ENCODE measurements at places on chromosomes 7 and 10.

- no peak for DNase-seq
- no peak overlapping the region for H3K4me3 ChIP-seq
- no peaks in the 10 kb centered on the region for H3K27me3 ChIP-seq
- no peaks in the 10 kb centered on the region for H3K4me1 ChIP-seq
Measured at GRCh38 chr10:60978287-60979115, 34.5 kb upstream of the RHOBTB1 start.

DNA sequence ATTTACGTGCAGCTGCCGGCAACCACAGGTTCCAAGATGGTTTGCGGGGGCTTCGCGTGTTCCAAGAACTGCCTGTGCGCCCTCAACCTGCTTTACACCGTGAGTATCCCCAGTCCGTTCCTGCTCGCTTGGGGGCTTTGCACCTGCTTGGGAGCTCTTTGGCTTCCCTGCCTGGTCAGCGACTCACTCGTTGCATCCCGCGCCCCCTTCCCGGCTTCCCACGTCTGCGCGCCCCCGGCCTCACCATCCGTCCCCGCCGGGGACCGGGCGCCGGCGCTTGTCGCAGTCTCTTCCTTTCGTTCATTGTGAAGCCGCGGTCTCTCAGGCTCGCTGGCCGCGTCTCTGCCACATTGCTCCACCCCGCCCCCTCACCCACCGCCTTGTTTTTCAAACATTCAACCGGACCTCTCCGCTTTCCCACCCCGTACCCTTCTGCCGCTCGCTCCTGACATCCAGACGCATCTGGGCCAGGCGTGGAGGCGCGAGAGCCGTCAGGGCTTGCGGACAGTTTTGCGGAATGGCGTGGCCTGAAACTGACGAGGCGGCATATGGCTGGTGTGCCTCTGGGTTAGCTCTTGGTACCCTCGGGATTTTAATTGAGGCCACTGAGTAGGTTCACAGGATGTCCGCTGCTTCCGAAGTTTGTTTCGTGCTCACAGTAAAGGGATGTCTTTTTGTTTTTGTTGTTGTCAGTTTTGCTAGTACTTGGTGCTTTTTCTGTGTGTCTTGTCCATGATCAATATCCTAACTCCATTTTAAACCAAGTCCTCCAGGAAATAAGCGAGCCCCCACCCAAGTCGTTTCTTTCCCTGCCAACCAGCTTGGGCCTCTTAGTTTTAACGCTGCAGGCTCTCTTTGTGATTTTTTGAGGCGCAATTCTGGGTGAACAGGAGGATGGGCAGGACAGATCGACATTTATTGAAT lies 639 bp downstream of the TSPAN13 start:
- peak overlapping the region; percentile 92 for H3K4me3 ChIP-seq
- peak overlapping the region; percentile 71 for H3K27ac ChIP-seq
- peaks cover 34% of the 10 kb centered on the region for H3K4me1 ChIP-seq
- H3K36me3 ChIP-seq = no peaks in the 10 kb centered on the region
- peak; percentile 67 for DNase-seq
- H3K27me3 ChIP-seq = no peaks in the 10 kb centered on the region

DNA sequence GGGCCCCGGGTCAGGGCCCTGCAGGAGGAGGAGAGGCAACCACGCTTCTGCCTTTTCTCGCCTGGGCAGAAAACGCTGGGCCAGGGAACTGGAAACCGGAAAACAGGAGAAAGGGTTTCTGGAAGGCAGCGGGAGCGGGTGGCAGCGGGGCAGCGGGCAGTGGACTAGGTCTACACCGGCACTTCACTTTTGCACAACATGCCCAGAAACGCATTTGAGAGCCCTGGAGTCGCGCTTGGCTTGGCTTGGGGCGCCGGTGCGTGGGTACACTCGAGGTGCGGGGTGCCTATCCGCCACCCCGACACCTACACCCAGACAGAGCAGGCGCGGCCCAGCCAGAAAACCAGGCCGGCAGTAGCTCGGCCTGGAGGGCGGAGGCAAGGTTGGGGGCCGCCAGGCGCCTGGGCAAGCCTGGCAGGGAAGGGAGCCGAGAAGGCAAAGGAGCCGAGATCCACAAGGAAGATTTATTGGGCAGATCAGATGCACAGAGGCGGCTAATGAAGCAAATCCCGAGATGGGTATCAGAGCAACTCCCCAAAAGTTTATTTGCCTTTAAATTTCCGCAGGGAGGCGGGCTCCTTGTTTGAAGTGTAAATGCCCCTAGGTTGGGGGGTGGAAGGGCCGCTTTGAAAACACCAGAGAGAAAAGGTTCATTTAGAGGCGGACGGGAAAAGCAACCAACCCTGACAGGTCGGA lies 3.2 kb upstream of the PAX2 start:
- no peak overlapping the region for H3K27ac ChIP-seq
- H3K4me1 ChIP-seq = peaks cover 69% of the 10 kb centered on the region
- H3K4me3 ChIP-seq = no peak overlapping the region
- peak; percentile 42 for DNase-seq

- DNase-seq = no peak
- H3K4me3 ChIP-seq = no peak overlapping the region
- H3K27me3 ChIP-seq = no peaks in the 10 kb centered on the region
- H3K36me3 ChIP-seq = no peaks in the 10 kb centered on the region
- no peak overlapping the region for H3K27ac ChIP-seq
Measured at GRCh38 chr10:133100706-133101415, 13.1 kb downstream of the ADGRA1 start.

DNA sequence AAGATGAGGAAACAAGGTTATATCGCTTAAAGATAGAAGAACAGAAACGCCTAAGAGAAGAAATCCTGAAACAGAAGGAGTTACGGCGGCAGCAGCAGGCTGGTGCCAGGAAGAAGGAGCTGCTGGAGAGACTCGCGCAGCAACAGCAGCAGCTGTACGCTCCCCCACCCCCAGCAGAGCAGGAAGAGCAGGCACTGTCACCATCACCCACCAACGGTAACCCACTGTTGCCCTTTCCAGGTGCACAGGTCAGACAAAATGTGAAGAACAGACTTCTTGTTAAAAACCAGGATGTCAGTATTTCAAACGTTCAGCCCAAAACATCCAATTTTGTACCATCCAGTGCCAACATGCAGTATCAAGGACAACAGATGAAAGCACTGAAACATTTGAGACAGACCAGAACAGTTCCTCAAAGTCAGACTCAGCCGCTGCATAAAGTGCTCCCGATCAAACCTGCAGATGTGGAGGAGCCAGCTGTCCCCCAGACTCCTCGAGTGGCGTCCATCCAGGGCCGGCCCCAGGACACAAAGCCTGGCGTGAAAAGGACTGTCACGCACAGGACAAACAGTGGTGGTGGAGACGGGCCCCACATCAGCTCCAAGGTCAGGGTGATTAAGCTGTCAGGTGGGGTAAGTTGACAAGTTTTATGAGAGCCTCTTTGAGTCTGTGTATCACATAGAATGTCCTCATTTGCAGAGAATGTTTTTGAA lies 67.1 kb downstream of the SHH start:
- no peak for DNase-seq
- no peaks in the 10 kb centered on the region for H3K4me1 ChIP-seq
- peaks cover 21% of the 10 kb centered on the region for H3K36me3 ChIP-seq
- H3K27me3 ChIP-seq = no peaks in the 10 kb centered on the region
- no peak overlapping the region for H3K27ac ChIP-seq

GRCh38 chr10:85547460-85548023 lies 819.1 kb downstream of the GRID1 start:
- H3K27ac ChIP-seq = no peak overlapping the region
- H3K4me3 ChIP-seq = no peak overlapping the region
- DNase-seq = no peak

DNA sequence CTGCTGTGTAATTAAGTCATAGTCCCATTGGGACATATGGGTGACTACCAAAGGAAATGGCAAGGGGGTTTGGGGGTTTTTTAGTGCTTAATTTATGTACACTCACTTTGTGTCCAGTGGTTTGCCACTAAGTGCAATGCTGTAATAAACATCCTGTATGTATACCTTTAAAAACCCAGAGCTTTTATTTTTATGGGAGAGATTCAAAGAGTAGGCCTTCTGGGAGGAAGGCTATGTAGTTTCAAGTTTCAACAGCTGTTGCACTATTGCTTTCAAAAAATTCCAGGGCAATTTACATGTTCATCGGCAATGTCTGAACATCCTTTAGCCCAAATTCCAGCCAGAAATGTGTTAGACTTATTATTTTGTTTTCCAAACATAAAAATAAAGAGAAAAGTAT lies 744.7 kb downstream of the XPNPEP1 start:
- no peaks in the 10 kb centered on the region for H3K36me3 ChIP-seq
- no peak for DNase-seq
- no peak overlapping the region for H3K4me3 ChIP-seq
- no peaks in the 10 kb centered on the region for H3K4me1 ChIP-seq
- H3K27me3 ChIP-seq = no peaks in the 10 kb centered on the region

DNA sequence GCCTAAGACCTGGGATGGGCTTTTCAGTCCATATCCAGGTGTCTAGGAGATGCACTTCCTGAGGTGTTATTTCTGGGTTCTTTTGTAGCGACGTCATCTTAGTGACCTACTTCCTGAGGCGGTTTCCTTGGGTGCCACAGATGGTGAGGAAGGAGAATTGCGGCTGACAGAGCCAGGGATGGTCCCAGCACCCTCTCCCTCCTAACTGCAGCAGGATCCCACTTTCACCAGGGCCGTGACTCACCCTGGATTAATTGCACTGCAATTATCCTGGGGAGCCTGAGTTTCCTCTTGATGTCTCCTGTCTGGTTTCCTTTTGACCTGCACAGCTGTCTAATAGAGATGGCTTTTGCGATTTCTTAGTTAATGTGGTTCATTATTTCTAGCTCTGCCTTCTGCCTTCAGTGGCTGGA lies 271.7 kb downstream of the TCF7L2 start:
- H3K36me3 ChIP-seq = no peaks in the 10 kb centered on the region
- H3K27me3 ChIP-seq = no peaks in the 10 kb centered on the region
- no peak overlapping the region for H3K27ac ChIP-seq
- no peak for DNase-seq
- no peak overlapping the region for H3K4me3 ChIP-seq

GRCh38 chr7:81648716-81649115 lies 121.1 kb downstream of the HGF start:
- no peak overlapping the region for H3K27ac ChIP-seq
- no peaks in the 10 kb centered on the region for H3K4me1 ChIP-seq
- no peak overlapping the region for H3K4me3 ChIP-seq
- no peaks in the 10 kb centered on the region for H3K36me3 ChIP-seq
- no peaks in the 10 kb centered on the region for H3K27me3 ChIP-seq

GRCh38 chr10:68721673-68722335 lies 765 bp downstream of the CCAR1 start:
- H3K36me3 ChIP-seq = peaks cover 4% of the 10 kb centered on the region
- peaks cover 10% of the 10 kb centered on the region for H3K4me1 ChIP-seq
- H3K27ac ChIP-seq = peak overlapping the region; percentile 95
- no peaks in the 10 kb centered on the region for H3K27me3 ChIP-seq
- H3K4me3 ChIP-seq = peak overlapping the region; percentile 94
- DNase-seq = peak; percentile 14

DNA sequence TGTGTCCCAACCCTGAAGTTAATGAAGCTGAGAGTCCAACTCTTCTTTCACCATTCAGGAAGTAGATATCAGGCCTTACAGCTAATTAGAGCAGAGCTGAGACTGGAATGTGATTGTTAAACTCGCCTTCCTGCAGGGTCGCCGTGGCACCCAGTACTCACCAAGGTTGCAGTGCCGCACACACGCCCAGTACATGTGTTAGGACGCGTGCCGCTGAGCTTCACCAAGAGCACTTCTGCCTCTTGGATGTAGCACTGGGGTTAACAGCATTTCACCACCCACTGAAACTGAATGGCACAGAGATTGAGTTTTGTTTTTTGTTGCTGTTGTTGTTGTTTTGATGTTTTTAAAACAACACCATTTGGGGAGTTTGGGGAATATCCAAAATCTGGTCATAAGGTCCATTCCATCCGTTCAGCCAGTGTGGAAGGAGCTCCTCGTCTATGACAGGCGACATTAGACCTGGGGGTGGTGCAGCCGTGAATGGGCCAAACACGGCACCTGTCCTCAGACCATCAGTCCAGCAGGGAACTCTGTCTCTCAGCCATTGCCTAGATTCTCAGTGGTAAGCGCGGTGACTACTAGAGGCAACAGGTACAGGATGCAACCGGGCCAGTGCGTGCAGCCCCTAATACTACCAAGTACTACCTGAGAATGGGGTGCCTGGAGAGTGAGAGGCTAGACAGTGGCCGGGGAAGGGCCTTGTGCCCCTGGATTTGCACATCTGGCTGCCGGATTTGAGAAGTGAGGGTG lies 21.9 kb downstream of the WIPI2 start:
- no peaks in the 10 kb centered on the region for H3K4me1 ChIP-seq
- H3K27me3 ChIP-seq = no peaks in the 10 kb centered on the region
- H3K27ac ChIP-seq = no peak overlapping the region
- H3K36me3 ChIP-seq = peaks cover 61% of the 10 kb centered on the region
- DNase-seq = no peak

GRCh38 chr10:100551738-100552137 lies 16.0 kb downstream of the HIF1AN start:
- H3K4me1 ChIP-seq = no peaks in the 10 kb centered on the region
- no peak overlapping the region for H3K27ac ChIP-seq
- no peaks in the 10 kb centered on the region for H3K27me3 ChIP-seq
- H3K4me3 ChIP-seq = no peak overlapping the region
- no peaks in the 10 kb centered on the region for H3K36me3 ChIP-seq
- DNase-seq = no peak

DNA sequence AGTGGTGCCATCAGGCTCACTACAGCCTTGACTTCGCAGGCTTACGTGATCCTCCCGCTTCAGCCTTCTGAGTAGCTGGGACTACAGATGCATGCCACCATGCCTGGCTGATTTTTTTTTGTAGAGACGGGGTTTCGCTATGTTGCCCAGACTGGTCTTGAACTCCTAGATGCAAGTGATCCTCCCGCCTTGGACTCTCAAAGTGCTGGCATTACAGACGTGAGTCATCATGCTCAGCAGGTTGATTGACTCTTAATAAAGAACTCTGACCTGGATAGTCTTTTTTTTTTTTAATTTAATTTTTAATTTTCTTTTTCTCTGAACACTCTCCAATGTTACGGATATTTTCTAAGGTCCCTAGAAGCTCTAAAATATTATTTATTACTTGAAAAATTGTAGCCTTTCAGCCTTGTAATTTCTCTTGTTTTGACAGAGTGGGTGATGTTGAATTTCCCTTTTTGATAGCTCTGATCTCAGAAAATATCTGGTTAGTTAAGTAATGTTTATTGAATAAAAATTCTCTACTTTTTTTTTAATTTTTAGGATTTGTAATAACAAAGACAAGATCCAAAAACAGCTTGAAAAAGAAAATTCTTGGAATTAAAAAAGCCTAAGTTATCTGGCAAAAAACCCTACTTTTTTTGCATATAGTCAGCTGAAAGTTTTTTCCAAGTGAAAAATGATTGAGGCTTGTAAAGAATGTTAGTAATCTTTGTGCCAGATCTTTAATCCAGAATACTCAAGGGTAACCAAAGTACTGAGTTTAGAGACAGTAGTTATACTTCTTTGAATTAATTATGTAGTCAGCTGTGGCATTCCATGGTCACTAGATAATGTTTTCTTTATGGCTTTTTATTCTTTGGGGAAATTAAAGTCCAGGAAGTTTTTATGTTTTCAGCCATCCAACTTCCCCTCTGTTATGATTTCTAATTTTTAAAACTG lies 26.7 kb downstream of the TBC1D12 start:
- no peaks in the 10 kb centered on the region for H3K36me3 ChIP-seq
- no peaks in the 10 kb centered on the region for H3K27me3 ChIP-seq
- DNase-seq = no peak
- no peaks in the 10 kb centered on the region for H3K4me1 ChIP-seq
- no peak overlapping the region for H3K4me3 ChIP-seq
- no peak overlapping the region for H3K27ac ChIP-seq

- H3K4me3 ChIP-seq = no peak overlapping the region
- no peak overlapping the region for H3K27ac ChIP-seq
- no peaks in the 10 kb centered on the region for H3K36me3 ChIP-seq
- H3K27me3 ChIP-seq = no peaks in the 10 kb centered on the region
Measured at GRCh38 chr10:6280291-6280690, 77.6 kb downstream of the PFKFB3 start.

- H3K4me3 ChIP-seq = no peak overlapping the region
- no peak overlapping the region for H3K27ac ChIP-seq
- no peak for DNase-seq
- H3K36me3 ChIP-seq = no peaks in the 10 kb centered on the region
- no peaks in the 10 kb centered on the region for H3K4me1 ChIP-seq
- H3K27me3 ChIP-seq = no peaks in the 10 kb centered on the region
Measured at GRCh38 chr10:4686644-4686996, 139.4 kb upstream of the AKR1E2 start.

All from B cell (primary cell).